ENCODE measurements at places on chromosomes 6 and 20.

DNA sequence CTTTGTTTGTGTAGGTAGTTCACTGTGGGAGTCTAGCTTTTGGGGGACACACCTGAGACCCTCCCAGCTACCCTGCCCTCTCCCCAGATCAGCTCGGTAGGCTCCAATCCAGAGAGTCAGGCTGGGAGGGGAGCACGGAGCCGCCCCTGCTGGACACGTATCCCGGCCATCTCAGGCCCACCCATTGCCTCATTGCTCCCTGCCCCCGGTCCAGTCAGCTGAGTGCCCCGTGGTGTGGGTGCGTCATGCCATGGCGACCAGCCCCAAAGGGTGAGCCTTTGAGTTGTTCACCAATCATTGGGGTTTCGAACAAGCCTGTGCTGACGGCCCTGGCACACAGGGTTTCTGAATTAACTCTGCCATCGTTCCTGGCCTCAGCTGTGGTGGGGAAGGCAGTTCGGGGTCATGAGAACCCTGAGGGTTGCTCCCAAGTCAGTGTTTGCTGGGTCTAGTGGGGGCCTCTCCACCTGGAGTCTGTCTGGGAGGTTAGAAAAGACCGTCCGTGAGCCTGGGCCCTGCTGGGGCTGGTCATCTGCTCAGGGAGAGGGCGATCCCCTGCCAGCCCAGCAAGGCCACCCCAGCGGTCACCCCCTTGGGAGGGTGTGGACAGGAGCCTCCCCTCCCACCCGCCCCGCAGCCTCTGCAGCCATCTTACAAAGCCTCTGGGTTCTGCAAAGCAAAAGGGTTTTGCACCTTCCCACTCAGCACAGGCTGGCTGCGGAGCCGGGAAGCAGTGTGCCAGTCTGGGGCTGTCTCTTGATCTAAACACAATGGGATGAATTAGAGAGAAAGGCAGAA lies 34.5 kb downstream of the NTSR1 start:
- DNase-seq: peak; percentile 11

GRCh38 chr6:42783177-42783875 lies 1.5 kb downstream of the BICRAL start:
- DNase-seq: peak; percentile 62

DNA sequence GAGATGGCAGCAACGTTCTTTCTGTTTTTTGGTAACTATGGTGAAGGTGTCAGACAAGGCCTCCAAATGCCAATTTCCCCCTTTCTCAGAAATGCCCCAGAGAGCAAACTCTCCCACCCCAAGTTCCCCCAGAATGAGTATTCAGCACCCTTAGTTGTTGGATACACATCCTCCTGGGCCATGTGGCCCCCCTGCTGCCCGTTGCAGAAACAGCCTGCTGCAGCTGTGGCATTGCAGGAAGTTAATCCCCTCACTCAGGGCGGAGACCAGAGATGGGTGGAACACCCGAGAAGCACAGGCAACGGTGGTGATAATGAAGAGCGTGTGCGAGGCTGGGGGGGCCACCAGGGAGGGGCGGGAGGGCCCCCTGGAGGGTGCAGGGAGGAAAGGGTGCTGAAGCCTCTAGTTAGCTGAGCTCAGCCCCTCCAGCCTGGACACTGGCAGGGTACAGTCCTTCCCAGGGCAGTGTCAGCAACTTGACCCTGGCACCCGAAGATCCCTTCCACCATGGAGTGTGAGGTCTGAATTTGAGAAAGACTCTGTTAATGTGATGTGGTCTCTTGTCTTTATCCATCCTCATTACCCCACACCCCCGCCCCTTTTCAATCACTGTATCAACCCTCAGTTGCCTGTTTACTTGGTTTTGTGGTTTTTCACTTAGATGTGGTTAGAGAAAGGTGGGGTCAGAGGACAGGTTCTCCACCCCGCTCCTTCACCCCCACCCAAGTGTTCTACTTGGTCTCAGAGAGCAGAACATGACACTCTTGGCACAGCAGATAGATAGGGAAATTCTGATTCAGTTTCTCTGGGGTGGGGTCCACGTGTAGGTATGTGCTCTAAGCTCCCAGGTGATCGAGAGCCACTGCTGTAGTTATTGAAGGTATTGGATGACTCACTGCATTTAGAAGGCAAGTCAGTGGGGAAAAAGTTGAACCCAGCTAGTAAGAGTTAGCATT lies 208.8 kb upstream of the SUPT3H start:
- DNase-seq: peak; percentile 89

DNA sequence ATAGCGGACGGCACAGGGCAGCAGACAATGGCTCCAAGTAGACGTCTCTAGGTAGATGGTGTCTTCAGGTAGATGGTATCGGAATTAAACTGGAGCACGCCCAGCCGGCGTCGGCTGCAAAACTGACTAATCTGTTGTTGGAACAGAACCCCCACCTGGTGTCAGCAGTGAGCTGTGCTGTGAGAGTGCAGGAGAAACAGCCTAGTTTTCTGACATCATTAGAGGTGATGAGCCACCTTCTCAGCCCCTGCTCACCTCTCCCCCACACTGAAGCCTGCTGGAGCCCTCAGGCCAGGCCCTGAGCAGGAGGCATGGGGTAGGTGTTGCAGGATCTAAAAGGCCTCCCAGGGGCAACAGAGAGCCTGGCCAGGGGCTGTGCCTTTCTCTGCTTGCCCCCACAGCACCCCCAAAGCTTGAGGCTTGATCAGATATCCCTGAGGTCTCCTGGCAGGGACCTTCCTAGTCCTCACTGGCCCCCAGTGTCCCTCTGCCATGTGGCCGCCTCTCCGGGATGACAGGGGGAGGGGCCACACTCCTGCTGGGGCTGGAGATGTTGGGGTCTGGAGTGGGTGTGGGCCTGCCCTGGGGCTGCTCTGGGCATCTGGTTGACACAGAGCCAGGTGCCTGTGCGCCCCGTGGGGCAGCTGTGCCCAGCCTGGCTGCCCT lies 6.9 kb upstream of the HELZ2 start:
- peak; percentile 71 for DNase-seq

GRCh38 chr6:170227996-170228945 lies 62.6 kb downstream of the DLL1 start:
- no peak for DNase-seq

DNA sequence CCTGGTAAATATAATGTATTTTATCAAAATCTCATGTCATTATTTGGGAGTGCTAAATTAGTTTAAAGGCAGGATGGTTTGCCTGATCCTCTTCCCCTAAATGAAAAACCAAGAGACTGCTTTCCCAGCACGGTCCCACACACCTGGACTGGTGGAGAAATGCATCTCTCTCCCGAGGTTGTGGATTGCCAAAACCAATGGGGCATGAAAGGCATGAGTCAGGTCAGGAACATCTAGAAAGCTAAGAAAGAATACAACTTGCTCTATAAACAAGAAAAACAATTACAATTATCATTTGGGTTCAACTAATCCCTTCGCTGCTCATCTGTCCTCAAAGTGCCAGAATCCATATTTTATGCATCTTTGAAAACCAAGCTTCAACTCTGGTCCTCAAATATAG lies 308.3 kb upstream of the IRAK1BP1 start:
- DNase-seq: no peak

GRCh38 chr20:63679799-63680305 lies 16.6 kb upstream of the TNFRSF6B start:
- DNase-seq: no peak

Data from T-helper 1 cell (primary cell).